ENCODE measurements at places on chromosomes 6 and 20. TPM values are rescaled to one million over a fixed set of nuclear protein-coding genes. Genes with fewer than 3 reads are reported as not detected.

GRCh38 chr6:124470803-124471202 lies 491.4 kb upstream of the RNF217 start:
- no peak for DNase-seq

DNA sequence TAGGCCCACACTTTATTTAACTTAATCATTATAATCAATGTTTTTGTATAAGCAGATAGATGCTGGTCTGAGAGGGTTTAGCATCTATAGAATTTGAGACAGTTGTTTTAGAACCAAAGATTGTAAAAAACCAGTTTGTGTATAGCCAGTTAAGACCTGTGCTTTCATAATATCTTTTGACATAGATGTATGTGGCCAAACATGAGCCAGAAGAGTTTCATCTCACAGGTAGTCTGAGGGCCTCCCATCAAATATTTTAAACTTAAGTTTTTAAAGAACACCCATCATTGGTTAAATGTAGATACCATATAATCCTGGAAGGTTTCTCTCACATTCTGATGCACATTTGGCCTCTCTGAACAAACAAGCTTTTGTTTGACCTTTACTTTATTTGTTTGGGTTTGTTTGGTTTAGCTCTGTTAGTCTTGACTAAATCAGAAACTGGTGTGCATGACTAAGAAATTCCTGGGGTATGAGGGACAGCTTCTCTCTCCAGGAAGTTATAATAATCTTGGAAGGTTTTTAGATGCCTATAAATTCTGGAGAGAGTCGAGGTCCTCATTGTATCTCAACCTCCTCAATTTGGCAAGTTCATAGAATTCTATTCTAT lies 58.0 kb upstream of the TMEM200A start:
- no peak for DNase-seq

- DNase-seq = peak; percentile 45
These were observed 26.2 kb upstream of the GATA5 start for GRCh38 chr20:62501801-62502495.

DNA sequence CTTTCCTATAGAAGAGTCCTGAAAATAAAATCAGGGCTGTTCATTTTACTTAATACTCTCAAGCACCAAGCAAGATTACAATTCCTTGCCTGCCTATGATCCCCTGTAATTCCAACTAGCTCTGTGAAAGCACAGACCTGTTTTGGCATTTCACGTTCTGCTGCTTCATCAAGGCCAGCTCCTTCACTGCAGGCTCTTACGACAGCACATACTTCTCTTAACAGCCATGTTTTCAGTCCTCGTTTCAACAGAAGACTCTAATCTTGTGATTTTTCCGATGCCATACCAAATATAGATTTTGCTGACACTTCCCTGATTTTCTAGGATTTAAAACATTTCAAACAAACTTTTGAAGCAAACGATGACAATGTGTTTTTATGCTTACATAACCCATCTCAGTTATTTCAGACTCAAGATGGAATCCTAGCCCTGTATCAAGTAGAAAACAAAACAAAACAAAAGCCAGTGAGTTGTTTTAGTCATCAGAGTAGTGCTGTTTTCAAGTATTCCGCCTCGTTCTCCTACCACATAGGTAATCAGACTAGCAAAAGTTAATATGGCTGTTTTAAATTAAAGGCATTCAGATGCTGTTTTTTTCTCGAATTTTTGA lies 616.5 kb upstream of the CITED2 start:
- DNase-seq = no peak

- no peak for DNase-seq
These were observed 21.0 kb downstream of the NOL7 start for GRCh38 chr6:13635948-13636658.

DNA sequence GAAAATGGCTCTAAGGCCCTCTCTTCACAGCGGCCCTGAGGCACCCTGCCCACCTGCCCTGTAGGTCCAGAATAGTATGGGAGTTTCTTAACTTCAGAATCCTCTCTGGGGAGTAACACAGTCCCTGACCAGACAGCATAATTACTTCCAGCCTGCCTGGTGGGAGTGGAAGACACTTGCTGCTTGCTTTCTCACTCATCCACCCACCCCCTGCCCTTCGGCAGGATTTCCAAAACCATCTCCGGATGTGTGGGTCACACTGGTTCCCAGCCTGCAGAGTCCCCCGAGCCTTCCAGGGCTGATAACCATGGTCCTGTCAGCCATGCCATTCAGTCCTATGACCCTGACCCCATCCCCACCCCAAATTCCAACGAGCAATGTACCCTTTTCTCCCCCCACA lies 5.4 kb downstream of the SLC29A1 start:
- peak; percentile 43 for DNase-seq

- DNase-seq = no peak
These were observed 120.3 kb upstream of the OGFRL1 start for GRCh38 chr6:71168233-71168765.

- no peak for DNase-seq
These were observed 99.2 kb upstream of the RREB1 start for GRCh38 chr6:7008451-7008988.

Gene NFKBIL1
- polyA plus RNA-seq = 24.2 TPM

GRCh38 chr6:116393430-116393829 lies 22.7 kb downstream of the DSE start:
- no peak for DNase-seq

DNA sequence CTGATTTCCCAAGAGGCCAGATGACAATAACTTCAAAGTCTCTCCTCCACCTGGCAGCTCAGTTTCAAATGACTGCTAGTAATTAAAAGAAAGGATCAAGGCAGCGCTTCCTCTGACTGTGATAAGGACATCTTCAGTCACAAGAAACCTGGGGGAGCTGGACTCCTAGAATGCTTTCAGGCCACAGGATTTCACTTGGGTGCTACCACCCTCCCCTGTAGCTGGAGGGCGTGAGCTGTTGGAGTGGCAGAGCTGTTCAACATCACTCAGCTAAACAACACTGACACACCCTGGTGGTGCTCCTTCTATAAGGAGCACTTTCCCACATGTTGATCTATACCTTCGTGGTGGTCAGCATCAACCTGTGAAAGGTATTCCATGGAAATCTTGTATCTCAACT lies 2.2 kb upstream of the CNR1 start:
- DNase-seq = no peak

Gene ZNF311
- polyA plus RNA-seq = 0.75 TPM

- no peak for DNase-seq
These were observed 93.6 kb downstream of the STXBP5 start for GRCh38 chr6:147297663-147298316.

Gene SPATA25
- not detected for polyA plus RNA-seq

DNA sequence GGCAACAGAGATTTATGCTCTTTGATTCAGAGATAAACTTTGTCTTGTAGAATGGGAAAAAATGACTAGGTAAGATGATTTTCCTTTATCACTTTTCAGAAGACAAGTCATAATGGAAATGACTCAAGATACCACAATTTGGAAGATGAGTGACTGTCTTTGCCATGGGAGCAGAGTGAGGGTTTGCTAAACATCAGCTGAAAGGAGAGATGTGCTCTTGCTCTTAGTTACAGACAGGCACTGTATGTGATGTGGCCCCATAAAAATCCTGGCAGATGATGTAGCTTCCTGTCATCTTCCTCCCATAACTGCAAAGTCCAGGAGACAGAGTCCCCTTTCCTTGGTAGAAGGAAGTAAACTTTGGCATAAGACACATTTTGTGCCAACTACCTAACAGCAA lies 47.6 kb downstream of the BACH2 start:
- DNase-seq = no peak

GRCh38 chr20:62285151-62285550 lies 17.6 kb upstream of the ADRM1 start:
- no peak for DNase-seq

- no peak for DNase-seq
These were observed 190.8 kb downstream of the MTFR2 start for GRCh38 chr6:136059308-136059707.
